Stimulated activated CD8-positive, alpha-beta memory T cell treated with anti-CD3 and anti-CD28 coated beads, Interleukin-4, amount 100 ng/mL, for 1 hour (primary cell): ENCODE measurements at places on chromosomes 7 and 10.

GRCh38 chr10:63753808-63754207 lies 232.6 kb downstream of the REEP3 start:
- no peak for DNase-seq

DNA sequence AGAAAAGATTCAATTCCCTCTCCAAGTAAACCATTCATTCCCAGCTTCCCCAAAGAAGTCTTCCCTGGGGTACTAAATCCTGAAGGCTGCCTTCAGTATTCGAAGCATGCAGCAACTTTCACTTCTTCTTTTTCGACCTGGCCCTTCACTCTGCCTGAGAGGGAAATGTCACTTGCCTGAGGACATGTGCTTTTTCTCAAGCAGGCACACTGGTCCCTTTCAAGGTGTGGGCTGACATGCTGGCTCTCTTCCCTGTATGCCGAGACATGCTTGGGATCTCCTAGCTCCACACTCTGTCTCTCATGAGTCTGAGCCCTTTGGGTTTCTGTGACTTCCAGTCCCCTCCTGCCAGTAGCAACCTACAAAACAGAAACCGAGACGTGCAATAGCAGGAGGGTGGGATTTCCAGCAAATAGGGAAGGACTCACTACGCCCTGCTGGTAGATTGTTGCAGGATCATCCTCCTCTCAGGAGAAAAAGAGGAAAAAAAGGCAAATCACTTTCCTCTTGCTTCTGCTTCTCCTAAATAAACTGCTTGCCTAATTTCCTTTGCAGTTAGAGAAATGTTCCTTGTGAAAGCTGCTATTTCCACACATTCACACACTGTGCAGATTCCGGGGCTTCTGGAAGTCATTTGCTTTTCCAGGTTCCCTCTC lies 33.5 kb downstream of the FIGNL1 start:
- DNase-seq: no peak

- no peak for DNase-seq
Observed at GRCh38 chr7:77931841-77932240, 133.3 kb downstream of the PHTF2 start.

DNA sequence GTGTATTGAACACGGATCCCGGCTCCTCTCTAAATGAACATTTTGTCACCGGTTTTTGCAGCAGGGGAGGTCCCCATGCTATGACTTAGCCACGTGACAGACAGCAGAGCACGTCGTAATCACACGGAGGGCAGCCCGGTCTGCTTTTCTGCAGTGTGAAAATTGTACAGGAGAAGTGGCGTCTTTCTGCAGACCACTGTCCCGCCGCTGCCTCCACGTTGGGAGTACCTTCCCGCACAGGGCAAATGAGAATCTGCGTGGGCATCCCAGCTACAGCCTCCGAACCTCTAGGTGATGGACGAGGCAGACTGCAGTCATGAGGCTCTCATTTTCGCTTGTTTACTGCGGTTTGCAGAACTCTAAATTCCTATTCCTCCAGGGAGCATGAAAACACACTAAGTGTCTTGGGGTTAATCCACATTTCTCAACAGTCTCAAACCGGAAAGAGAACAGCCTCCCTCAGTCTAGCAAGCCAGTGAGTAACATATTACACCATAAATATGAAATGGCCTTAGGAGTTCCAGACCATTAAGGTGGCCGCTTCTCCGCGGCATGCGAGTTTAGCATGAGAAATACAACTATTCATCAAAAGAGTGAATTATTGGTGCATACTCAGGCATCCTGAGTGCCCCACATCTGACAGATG lies 89.8 kb downstream of the TCERG1L start:
- DNase-seq: no peak

DNA sequence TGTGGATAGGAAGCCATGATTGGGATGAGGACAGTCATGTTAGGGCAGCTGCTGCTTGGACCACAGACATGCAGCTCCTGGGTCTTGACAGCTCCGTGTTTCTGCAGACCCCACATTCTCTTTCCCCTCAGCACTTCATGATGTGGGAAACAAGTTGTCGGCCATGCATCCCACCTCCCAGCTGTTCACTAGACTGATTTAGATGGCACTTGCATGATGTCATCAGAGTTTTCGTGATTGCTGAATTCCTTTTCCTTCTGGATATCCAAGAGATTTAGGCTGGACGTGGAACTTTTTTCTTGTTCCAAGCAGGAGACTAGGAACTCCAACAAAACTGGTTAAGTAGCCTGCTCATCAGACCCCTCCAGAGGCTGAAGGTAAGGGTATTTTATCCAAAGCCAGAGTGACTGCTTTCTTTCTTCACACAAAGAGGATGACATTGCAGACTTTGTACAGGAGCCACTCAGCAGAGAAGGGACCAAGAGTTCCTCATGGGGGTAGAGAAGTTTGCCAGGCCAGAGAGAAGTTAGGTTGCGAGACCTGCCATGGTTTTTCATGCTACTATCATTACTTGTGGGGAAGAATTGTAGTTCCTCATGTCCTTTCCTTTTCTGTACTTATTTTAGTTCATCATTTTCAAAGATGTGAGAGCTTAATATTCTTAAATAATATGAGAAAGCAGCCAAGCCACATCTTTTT lies 117.7 kb upstream of the GJD4 start:
- DNase-seq: no peak

DNA sequence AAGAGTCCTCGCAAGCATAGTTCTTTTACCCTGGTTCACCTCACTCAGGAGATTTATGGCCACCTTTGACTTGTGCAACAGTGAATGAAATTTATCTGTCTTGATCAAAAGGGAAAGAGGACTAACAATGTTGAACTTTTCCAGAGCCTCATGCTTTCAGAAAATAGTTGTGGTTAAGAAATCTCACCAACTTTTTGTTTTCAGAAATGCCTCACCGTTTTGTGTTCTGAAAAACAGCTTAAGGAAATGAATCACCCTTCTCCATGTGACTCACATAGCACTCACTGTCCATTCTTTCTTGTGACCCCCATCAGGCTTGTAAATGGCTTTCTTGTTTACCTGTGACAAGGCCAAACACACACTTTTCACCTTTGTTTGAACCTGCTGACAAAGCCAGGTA lies 148.6 kb upstream of the FAM3C start:
- no peak for DNase-seq

- DNase-seq: no peak
Observed at GRCh38 chr10:110391541-110391940, 86.8 kb upstream of the SMNDC1 start.

GRCh38 chr7:96285579-96285978 lies 36.3 kb downstream of the SLC25A13 start:
- DNase-seq: no peak

GRCh38 chr10:31319602-31320549 lies 860 bp downstream of the ZEB1 start:
- DNase-seq: peak; percentile 1

- no peak for DNase-seq
Observed at GRCh38 chr7:132141109-132141508, 435.2 kb downstream of the PLXNA4 start.

GRCh38 chr7:128310499-128310898 lies 33.2 kb downstream of the RBM28 start:
- DNase-seq: no peak

- DNase-seq: no peak
Observed at GRCh38 chr10:1706711-1707110, 30.6 kb downstream of the ADARB2 start.

DNA sequence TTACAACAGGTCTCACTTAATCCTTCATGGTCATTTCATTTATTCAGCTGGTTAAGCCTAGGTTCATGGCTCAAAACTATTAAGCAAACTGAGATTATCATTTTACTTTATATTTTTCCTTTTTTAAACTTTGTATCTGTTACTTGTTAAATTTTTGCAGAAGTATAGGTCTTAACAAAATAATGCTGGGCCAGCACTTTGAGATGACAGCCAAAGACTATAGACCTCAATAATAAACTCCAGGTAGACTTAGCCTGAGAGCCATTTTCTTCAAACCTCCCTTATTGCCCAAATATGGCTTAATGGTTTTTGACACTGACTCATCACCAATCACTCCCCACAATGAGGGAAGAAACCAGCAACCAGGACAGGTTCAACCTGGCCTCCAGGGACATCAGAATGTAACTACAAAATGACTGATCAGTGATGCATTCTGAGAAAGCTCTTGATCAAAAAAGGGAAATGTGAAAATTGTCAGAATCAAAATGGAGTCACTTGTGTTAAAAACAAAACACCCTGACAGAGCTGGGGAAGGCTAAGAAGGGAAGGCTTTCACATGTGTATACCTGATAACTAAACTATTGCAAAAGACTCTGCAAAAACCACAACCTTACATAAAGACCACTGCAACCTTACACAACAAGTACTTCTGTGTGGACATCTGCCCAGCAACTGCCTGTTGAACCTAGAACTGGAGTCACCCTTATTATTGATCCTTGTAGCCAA lies 2.1 kb upstream of the CCDC126 start:
- no peak for DNase-seq

DNA sequence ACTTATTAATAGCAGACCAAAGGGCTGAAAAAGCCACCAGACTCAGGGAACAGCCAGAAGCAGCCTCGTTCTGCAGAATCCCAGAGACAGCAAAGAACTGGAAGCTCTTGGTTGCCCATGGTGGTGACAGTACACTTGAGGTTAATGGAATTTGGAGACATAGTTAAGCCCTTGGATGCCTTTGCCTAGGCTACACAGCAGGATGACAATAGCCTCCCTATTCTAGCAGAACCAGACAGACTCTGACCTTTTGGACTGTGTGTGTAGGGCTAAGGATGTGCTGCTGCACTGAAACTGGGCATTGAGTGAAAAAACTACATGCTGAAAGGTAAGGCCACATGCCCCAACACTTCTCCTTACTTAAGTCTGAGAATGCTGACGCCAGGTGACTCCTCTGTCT lies 22.7 kb downstream of the OTUD1 start:
- DNase-seq: no peak

DNA sequence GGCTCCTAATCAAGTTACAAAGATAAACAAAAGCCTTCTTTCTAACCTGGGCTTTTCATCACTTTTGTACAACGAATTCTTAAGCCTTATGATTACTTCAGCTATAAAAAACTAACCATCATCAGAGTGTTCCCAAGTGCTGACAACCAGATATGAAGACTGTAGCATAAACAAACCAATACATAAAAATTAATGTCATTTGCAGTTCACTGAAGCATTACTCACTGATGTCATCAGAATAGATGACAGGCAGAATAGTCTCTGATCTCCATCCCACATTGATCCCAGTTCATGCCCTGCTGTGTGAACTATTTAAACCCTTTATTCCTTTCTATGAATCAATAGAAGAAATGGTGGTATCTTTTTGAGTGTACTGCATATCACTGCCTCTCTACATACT lies 84.4 kb downstream of the DNAJC1 start:
- DNase-seq: no peak

DNA sequence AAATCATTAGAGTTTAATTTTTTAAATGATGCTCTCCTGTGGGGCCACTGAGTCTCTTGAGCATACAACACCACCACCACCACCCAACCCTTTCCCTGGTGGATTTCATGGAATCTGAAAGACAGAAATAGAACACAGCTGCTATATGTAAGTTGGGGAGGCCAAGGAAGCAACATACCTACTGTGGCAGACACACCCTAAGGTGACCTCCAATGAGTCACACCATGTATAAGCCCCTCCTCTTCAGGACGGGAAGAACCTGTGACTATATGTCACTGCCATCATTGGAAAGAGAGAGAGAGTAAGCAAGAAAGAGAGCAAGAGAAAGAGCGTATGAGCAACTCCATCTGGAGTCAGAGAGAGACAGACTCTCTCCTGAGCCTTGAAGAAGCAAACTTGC lies 172.4 kb upstream of the NFE2L3 start:
- no peak for DNase-seq

- DNase-seq: no peak
Observed at GRCh38 chr7:107981466-107981865, 21.5 kb downstream of the LAMB1 start.

DNA sequence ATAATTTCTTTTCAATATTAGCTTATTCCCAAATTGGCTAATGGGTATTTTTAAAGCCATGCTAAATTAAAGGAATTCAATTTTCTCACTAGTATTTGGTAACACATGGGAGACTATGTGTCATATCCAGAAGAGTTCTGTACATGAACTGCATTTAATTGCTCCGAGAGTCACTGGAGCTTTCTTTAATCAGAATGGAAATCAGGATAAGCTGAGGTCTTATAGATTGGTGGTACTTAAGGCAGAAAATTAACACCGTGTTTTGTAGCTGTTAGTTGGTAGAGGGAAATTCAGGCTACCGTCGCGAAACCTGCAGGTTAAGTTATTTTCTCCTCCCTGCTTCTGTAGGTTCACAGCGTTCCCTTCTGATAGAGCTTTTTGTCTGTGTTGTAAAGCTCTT lies at the start of gene WEE2:
Gene WEE2, plus strand, starts transcription at position 3 of the 400 bp plus-strand sequence. CDS start 406 bp downstream, outside the sequence.
- no peak for DNase-seq

DNA sequence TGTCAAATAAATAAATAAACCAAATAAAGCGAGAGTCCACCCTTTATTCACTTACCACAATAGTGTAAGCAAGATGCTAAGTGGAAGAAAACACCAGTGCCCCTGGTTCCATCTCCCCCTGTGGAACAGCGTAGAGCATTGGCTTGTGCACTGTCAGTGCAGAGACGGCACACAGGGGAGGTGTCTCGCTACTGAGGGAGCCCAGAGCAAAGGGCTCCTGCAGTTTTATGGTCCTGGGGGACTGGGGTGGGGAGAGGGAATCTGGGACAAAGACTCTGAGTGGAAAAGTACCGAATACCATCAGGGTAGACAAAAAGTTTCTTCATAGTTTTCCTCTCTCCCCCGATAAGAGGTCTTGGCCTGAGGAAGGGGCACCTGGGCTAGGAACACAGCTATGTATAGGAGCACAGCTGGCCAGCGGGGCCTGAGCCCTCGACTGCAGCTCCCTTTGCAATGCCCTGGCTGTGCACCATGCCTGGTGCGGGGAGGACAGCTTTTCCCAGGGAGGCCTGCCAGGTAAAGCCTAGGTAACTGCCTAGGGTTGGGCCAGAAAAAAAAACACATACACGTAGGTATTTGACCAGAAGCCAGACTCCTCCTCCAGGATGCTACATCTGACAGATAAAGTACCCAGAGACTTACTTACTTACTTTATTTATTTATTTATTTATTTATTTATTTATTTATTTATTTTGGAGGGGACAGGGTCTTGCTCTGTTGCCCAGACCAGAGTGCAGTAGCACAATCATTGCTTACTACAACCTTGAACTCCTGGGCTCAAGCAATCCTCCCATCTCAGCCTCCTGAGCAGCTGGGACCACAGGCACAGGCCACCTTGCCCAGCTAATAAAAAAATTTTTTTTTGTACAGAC lies 88.8 kb upstream of the KIF5B start:
- no peak for DNase-seq

- no peak for DNase-seq
Observed at GRCh38 chr10:120039046-120039445, 146.5 kb downstream of the SEC23IP start.

DNA sequence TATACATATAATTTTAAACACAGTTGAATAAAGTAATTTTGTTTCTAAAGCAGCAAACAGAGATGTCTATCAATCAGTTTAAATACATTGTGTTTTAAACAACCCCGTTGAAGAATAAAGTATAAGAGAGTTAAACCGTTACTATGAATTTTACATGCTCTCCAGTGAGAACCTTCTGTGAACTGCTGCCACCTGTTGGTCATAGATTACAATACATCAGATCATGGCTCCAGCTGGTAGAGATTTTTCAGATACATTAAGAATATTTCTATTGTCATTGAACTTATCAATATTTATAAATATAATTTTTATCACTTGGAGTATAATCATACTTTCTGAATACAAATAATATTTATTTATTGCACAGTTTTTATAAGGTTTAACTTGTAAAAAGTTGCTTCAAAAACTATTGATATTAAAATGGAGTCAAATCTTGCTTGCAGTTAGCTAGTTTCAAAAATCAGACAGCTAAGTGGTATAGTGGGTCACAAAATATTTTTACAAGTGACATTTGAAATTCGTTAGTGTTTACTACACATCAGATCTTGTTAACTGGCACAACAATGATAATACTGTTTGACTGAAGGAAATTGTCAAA lies 561.2 kb upstream of the PHF14 start:
- no peak for DNase-seq
